ENCODE measurements at places on chromosomes 1 and 21. TPM values are rescaled to one million over a fixed set of nuclear protein-coding genes. Genes with fewer than 3 reads are reported as not detected.

Gene TRIM67
- total RNA-seq = 0.11 TPM

Gene TMEM269
- total RNA-seq = not detected

- DNase-seq = no peak
Measured at GRCh38 chr1:17857996-17858395, 102.9 kb downstream of the ACTL8 start.

GRCh38 chr1:197688233-197688632, 87.0 kb downstream of the DENND1B start:
- no peak for DNase-seq

DNA sequence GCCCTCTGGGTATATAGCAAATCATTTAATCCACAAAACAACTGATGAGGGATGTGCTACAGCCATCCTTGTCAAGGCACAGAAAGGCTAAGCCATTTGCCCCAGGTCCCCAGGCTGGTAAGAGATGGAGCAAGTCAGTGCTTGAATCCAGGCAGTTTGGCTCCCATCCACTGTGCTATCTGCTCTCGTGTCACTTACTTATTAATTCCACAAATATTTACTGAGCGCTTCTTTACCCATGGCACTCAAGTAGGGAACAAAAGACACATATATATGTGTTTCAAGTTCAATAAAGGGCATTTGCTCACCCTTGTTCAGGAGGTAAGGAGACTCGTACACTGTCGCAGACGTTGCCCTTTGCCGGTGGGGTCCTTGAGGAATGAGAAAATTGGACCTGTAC, 38.6 kb upstream of the MPZL1 start:
- no peak for DNase-seq

- no peak for DNase-seq
Measured at GRCh38 chr1:196070940-196071339, 537.3 kb downstream of the KCNT2 start.
